ENCODE measurements at places on chromosomes 2 and 18.
A peak's percentile ranks its signal among the peaks of the same experiment; 100 is the strongest.

GRCh38 chr2:189142893-189143759, 36.4 kb downstream of the COL5A2 start:
- peak; percentile 50 for DNase-seq

DNA sequence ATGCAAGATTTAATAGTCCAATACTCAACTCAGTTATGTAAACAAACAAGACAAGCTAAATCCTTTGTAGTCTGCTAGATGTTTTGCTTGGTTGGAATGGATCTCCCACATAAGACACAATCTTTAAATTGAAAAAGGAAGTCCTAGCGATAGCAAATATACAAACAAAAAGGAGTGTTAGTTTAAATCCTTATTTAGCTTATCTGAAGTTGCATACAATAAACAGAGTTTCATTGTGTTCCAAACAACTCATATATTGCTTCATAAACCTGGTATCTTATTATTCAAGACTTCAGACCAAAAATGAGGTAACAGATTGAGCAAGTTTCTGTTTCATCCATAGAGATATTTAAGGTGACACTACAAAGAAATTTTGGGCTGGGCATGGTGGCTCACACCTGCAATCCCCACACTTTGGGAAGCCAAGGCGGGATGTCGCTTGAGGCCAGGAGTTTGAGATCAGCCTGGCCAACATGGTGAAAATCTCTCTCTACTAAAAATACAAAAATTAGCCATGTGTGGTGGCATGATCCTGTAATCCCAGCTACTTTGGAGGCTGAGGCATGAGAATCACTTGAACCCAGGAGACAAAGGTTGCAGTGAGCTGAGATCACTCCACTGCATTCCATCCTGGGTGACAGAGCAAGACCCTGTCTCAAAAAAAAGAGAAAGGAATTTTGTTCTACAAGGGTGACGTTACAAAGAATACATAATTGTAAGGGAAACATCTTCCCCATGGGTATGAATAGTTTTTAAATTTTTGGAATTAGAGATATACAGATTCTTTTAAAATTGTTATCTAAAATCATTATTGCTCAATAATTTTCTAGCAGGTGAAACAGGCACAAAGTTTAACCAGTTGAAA, 150.5 kb upstream of the L3MBTL4 start:
- no peak for DNase-seq

DNA sequence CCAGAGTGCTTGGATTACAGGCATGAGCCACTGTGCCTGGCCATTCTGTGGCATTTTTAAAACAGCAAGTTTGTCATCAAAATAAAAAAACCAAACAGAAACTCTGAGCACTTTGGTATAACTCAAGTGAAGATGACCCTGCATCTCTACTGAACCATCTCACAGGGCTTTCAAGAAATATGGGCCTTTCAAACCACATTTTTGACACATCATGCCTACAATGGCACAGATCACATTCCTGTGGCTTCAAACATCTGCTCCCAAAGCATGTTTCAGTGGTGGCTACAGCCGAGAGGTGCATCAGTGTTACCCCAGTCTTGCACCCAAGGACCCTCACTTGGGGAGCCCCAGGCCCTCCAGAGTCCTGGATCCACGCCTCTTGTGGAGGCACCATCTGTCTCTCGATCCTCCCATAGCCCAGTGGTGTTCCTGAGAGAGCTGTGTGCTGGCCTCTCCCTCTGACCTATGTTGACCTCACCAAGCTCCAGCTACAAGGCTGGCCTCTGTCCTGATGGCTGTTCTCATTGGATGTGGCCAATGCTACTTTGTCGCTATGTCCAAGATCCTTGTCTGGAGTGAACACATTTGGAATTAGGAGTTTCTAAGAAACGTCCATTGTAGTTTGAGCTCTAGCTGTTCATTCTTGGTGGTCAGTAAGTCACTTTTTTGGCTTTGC, 55.2 kb upstream of the RALBP1 start:
- peak; percentile 84 for DNase-seq

- DNase-seq: no peak
These were observed 21.0 kb upstream of the L3MBTL4 start for GRCh38 chr18:6435731-6436130.

- DNase-seq: no peak
These were observed 66.5 kb upstream of the CCDC178 start for GRCh38 chr18:33507019-33507418.

GRCh38 chr2:3872451-3872850, 169.1 kb downstream of the DCDC2C start:
- DNase-seq: no peak

GRCh38 chr2:190562121-190562520, 27.6 kb upstream of the NEMP2 start:
- DNase-seq: no peak

GRCh38 chr2:54401554-54401953, 54.6 kb upstream of the SPTBN1 start:
- DNase-seq: no peak

GRCh38 chr2:132929786-132930185, 259.8 kb upstream of the LYPD1 start:
- DNase-seq: no peak

GRCh38 chr2:201513271-201513670, 61.7 kb downstream of the STRADB start:
- peak; percentile 52 for DNase-seq

- no peak for DNase-seq
These were observed 535.5 kb upstream of the ID2 start for GRCh38 chr2:8146132-8147005.

DNA sequence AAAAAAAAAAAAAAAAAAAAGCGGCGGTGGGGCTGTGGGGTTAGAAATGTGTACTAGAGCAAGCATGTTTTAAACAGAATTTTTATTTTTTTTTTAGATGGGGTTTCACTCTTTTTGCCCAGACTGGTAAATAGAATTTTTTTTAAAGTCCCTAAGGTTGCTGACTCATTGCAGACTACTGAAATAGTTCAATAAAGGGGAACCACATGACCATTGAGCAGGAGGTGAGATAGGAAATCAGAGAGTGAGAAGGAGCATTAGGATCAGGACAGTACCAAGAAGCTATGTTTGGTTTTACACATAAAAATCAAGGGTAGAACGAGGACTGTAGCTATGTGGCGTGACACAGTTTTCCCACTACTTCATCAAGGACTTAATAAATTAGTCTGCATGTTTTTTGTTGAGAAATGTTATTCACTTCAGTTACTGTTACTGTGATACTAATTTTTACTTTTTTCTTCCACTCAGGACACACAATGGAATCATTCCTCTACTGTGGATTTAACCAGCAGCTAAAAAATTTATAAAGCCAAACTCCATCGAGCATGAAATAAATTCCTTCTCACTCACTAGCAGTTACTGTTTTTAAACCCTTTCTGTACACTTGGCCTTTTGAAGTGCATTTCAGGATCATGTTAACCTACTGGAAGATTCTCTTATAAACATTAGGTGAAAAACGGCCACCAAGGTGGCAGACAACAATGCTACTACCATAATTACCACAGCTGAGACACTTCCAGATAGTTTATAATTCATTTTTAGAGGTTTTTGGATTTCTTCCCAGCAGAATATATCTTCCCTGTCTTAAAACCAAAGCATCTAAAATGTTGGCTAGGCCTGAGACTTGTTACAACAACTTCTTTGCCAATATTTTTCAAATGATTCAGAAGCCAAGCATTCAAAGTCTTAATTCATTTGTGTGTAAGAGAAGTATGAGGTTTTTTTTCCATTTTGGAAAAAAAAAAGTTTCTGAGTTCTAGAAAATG, 33.2 kb downstream of the LAMA1 start:
- peak; percentile 88 for DNase-seq

DNA sequence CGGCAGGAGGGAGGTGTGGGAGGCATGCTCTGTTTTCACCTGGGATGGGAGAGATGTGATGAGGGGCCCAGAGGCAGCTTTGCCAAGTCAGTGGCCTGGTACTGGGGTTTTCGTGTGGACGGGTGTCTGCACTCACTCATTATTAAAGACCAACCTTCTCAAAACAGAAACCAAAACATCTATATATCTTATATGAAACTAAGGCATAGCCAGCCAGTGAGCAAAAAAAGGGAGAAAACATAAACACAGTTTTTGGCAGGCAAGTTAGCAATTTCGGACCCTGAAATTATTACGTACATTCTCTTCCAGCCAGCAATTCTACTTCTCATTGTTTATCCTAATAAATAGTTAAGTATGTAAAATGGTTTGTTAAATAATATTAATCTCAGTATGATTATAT, 181.1 kb upstream of the SMAD2 start:
- no peak for DNase-seq

- no peak for DNase-seq
These were observed 181.3 kb upstream of the AGAP1 start for GRCh38 chr2:235312571-235312970.

GRCh38 chr2:37664231-37664643, 7.2 kb downstream of the CDC42EP3 start:
- no peak for DNase-seq

- no peak for DNase-seq
These were observed 193.5 kb upstream of the NDUFV2 start for GRCh38 chr18:8908792-8909510.

DNA sequence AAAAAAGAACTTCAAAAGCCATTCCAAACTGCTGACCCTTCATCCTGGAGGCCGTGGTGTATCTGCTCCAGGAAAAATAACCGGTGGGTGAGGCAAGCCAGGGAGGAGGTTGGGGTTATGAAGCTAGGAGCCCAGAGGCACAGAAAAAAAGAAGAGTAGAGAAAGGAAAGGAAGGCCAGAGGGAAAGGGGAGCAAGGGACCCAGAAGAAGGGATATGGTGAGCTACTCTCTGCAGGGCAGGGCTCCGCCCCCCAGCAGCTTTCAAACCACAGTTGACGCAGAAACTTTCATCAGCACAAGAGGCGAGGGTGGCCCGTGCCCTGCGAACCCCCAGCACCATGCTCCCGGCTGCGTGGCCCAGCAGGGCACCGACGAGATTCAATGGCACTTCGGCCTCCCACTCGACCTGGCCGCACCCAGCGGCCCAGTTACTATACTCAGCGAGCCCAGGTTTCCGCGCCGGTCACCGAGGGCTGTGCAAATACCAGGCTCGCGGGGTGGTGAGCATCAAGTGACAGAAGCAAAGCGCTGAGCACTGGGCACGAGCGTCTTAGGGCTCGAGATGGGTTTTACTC, 665 bp downstream of the MCM6 start:
- DNase-seq: peak; percentile 57

DNA sequence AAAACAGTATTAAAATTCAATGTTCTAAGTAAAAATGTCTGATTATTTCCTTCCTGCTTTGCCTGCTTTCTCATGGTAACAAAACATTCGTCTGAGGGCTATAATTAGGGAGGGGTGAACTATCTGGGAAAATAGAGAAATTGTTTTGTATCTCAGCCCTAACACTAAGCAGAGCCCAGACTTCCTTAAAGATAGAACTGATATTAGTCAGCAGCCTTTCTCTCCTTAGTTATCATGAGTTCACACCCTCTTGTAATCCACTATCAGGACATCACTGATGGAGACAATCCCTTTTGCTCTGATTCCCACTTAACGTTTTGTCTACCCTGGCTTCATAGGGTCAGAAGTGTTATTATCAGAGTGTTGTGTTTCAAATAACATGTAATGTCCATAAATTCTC, 701.1 kb upstream of the ZEB2 start:
- no peak for DNase-seq

GRCh38 chr2:58447586-58447985, 206.5 kb upstream of the FANCL start:
- no peak for DNase-seq

DNA sequence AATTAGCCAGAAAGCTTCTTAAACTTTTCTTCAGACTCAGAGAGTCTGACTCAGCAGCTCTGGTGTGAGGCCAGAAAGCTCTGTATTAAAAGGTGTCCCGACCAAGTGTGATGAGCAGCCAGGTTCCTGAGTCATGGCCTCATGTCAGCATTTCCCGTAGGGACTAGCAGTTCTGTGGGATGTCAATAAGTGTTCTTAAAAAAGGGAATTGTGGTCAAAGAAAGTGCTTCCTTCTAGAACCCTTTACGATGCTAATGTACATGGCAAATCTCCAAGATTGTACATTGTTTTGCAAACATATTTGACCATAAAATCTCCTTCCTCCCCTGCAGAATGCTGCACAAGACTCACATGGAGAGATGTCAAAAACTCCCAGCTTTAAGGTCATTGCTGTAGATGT, 80.1 kb downstream of the PLA2R1 start:
- DNase-seq: peak; percentile 86

DNA sequence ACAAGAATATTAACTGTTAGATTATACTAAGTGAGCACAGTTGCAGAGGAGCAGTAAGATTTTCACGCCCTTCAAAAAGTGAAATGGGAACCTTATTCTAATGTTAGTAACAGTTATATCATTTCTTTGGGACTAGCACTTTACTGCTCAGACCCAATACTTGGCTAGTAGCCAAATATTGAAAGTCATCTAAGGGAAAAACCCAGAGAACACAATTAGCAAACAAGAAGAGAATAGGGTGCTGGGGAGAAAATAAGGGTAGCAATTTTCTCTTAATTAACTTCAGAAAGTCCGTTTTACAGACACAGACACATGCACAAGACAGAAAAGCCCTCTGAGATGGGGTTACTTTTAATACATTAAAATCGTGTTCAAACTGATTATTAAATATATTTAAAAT, 71.8 kb downstream of the ID2 start:
- no peak for DNase-seq

DNA sequence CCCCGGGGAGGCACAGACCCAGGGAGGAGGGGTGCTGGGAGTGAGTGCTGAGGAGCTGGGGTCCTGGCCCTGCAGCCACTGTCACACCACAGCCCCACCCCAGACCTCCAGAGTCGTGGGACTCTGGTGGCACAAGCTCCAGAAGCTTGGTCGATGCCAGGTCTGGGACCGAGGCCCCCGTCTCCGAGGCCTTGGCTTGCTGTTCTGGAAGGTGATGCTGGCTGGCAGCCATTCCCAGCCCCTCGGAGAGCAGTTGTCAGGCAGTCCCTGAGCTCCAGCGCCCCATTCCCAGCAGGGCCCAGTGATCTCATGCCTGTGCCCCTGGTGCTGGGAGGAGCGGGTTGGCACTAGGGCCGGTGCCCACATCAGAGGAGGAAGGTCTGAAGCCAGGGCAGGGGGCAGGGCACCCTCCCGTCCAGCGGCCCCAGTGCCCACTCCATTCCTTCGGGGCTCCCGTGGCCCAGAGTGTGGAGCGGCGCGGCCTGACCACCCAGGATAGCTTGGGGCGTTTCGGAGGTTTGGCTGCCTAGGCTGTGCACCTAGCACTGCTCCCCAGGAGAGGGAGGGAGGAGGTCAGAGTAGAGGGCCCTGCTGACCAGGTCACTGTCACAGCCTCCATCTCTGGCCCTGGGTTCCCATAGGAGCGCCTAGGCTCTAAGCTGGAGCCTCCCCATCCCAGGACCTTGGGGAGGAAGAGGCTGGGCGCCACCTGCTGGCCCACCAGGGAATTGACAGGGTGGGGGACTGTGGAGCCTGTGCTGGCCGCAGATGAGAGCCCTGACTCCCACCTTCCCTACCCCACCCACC, 16.8 kb upstream of the ALPI start:
- DNase-seq: no peak

- no peak for DNase-seq
These were observed 35.8 kb upstream of the EML6 start for GRCh38 chr2:54687595-54688152.

GRCh38 chr2:173568054-173568453, 213.4 kb downstream of the CDCA7 start:
- peak; percentile 13 for DNase-seq

GRCh38 chr2:230947235-230947576, 22.2 kb upstream of the GPR55 start:
- no peak for DNase-seq

- no peak for DNase-seq
These were observed 327.7 kb downstream of the RAD51AP2 start for GRCh38 chr2:17190527-17190926.

- DNase-seq: peak; percentile 65
These were observed 3.1 kb upstream of the SEH1L start for GRCh38 chr18:12944709-12945108.

GRCh38 chr2:148255929-148256328, 235.0 kb downstream of the MBD5 start:
- DNase-seq: peak; percentile 13
